Adipose tissue (tissue), 3 donors: ENCODE measurements at places on chromosomes 3 and 15. TPM values are rescaled to one million over a fixed set of nuclear protein-coding genes. Genes with fewer than 3 reads are reported as not detected.

The IL12A gene
- polyA plus RNA-seq = 0.48 TPM

The PDCD6IP gene
- polyA plus RNA-seq = 34.1 TPM

The PPARG gene
- 21.9 TPM for polyA plus RNA-seq

The SAXO2 gene
- polyA plus RNA-seq = 3.3 TPM

The SSUH2 gene
- 0.10 TPM for polyA plus RNA-seq

The PARP3 gene
- 5.0 TPM for polyA plus RNA-seq

The ROBO2 gene
- 1.3 TPM for polyA plus RNA-seq

The ZNF80 gene
- polyA plus RNA-seq = not detected

The HIGD2B gene
- polyA plus RNA-seq = 0.09 TPM

The DNASE1L3 gene
- polyA plus RNA-seq = 0.98 TPM

The ACKR2 gene
- polyA plus RNA-seq = 1.7 TPM

The ADAMTS7 gene
- 1.9 TPM for polyA plus RNA-seq

The WNT7A gene
- 0.01 TPM for polyA plus RNA-seq

The LMCD1 gene
- polyA plus RNA-seq = 28.7 TPM

The FANCI gene
- 1.6 TPM for polyA plus RNA-seq

The TRPM1 gene
- polyA plus RNA-seq = 0.24 TPM

The PFKFB4 gene
- 6.5 TPM for polyA plus RNA-seq
